ENCODE measurements at places on chromosomes 2 and 18. TPM values are rescaled to one million over a fixed set of nuclear protein-coding genes. Genes with fewer than 3 reads are reported as not detected.

DNA sequence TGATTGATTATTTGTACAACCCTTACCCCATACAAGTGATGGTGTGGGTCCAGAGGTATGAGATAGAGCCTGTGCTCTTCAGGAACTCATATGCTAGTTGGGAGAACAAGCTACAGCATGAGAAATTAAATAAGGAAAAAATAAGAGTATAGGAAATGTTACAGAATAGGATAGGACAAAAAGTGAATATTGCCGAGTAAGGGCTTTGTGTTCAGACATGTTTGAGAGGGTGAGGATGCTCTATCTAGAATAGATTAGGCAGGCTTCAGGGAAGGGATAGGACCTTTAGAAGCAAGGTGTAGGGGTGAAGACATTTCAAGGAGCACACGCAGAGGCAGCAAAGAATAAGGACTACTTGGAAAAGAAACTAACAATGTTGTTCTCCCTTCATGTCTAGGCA is 17.8 kb downstream of the CCDC150 start:
- no peak for DNase-seq

- no peak for DNase-seq
Measured at GRCh38 chr2:36246320-36246990, 109.1 kb upstream of the CRIM1 start.

- DNase-seq, result peak; percentile 81
Measured at GRCh38 chr18:53796040-53796729, 428.3 kb downstream of the MBD2 start.

DNA sequence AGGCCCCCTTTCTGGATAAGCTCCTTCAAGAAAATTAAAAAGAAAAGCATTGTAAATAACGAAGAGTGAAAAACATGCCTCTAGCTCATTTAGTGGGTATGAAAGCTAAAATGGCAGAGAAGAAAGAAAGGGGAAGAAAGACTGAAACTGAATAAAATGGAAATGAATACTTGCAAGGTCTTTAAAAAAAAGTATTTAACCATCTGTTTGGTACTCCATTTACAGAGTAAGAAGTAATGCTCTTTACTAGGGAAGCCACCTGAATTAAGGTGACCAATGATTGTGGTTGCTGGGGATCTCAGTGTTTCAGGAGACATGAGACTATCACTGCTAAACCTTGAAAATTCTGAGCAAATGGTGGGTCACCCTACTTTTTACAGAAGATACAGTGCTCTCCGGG is 17.7 kb upstream of the ARL5A start:
- DNase-seq, result no peak

GRCh38 chr18:58947136-58947732 is 82.6 kb downstream of the ZNF532 start:
- no peak for DNase-seq

- no peak for DNase-seq
Measured at GRCh38 chr2:241940329-241940728, 70.8 kb downstream of the RTP5 start.

GRCh38 chr2:216635701-216636550 is 2.7 kb downstream of the IGFBP2 start:
- no peak for DNase-seq

DNA sequence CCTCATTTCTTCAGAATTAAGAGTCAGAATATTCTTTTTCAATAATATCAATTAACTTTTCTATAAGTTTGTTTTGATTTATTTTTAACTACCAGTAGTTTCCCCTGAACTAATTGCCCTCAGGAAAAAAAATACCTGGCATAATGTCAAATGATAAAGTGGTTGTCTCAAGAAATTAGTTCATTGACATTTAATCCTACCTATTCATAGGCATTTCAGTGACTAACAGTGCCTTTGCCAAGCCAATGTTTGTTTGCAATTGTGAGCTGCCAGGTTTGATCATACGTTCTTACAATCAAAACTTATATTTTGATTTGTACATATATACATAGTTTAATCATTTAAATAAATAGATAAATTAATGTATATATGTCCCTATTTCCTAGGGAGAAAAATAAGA is 267.3 kb upstream of the MC4R start:
- DNase-seq, result no peak

GRCh38 chr2:200065477-200065876 is 110.1 kb downstream of the MAIP1 start:
- no peak for DNase-seq

DNA sequence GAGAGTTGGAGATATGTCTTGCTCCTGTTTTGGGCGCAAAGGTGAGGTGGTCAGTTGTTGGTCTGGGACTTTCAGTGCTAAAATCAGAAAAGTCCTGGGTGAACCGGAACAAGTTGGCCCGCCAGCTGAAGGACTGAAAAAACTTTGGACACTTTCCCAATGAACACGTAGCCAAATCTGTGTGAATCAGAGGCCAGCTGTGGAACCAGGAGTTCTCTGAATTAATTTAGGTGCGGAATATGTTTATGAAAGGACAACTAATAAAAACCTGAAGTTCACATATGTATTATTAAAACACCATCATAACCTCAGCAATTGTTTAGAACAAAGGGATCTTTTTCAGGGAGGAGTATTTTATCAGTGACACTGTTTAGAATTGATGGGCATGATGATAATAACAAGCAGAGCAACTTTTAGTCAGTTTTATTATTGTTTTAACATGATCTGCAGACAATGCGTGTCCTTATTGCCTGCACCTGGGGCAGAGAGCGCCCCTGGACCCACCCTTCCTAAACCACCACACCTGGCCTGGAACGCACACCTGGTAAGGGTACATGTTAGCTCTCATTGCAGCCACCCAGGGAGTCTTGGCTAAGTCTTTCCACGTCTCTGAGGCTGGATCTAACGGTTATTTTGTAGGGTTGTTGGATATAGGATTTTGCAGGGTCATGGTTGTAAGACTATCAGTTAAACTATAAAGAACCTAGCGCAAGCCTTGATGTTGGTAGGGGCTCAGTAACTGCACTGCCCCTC is 9.9 kb upstream of the ODC1 start:
- no peak for DNase-seq

MGAT5 gene
- 34.0 TPM for polyA plus RNA-seq

ZNF519 gene
- polyA plus RNA-seq, result 3.1 TPM
